ENCODE measurements at places on chromosomes 11 and 22. TPM values are rescaled to one million over a fixed set of nuclear protein-coding genes. Genes with fewer than 3 reads are reported as not detected.

DNA sequence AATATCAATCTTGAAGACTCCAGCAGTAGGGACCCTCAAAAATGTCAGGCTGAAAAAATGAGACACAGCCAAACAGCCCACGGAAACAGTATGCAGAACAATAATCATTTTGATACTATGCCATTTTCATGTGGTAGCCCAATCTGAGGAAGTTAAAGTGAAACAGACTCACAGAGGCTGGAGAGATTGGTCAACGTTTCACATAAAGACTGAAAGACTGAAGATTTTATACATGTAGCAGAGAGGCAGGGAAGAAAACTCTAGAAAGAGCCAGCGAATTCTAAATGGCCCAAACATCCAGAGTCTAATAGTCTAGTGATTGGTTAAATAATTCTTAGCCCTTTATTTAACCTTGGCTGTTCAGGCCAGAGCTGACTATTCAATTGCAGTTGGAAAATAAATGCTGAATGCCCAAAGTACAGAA lies 49.4 kb downstream of the MAML2 start:
- DNase-seq, result no peak

The PVALB gene
- 11.4 TPM for polyA plus RNA-seq

The AIFM3 gene
- polyA plus RNA-seq, result 0.69 TPM

DNA sequence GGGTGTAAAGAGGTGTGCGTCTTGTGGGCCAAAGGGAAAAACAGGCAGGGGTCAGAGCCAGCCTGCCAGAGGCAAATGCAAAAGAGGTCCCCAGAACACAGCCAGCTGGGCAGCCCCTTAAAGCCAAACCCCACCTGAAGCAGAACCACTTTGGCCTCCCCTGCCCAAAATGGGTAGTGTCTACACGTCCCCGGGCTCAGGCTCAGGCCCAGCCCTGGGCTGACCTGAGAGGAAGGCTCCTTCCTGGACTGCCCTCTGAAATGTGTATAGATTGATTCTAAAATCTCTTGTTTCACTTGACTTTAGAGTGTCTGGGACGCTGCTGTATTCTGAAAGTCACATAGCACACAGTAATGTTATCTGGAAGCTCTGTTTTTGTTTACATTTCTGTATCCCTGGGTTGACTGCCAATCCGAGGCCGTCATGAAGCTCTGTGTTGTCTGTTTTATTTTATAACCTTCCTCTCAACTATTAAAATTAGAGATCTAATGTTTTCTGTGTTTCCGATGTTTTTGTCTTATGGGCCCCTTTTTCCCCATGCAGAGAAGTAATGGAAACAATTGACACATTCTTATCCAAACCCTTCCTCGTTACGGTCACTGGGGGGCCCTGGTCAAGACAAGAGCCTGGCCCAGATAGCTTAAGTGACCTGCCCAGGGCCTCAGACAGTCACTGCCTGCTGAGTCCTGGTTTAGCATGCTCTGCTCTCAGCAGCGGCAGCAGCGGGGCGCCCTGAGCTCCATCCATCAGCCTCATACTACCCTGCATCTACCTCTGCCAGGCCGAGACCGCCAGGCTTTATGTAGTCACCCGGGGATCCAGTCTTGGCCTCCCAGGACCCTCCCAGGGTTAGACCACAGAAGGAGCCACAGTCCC lies 10.1 kb downstream of the OVOL1 start:
- DNase-seq, result no peak

The KRTAP5-9 gene
- polyA plus RNA-seq, result 0.28 TPM

The CDC42EP1 gene
- 36.7 TPM for polyA plus RNA-seq

DNA sequence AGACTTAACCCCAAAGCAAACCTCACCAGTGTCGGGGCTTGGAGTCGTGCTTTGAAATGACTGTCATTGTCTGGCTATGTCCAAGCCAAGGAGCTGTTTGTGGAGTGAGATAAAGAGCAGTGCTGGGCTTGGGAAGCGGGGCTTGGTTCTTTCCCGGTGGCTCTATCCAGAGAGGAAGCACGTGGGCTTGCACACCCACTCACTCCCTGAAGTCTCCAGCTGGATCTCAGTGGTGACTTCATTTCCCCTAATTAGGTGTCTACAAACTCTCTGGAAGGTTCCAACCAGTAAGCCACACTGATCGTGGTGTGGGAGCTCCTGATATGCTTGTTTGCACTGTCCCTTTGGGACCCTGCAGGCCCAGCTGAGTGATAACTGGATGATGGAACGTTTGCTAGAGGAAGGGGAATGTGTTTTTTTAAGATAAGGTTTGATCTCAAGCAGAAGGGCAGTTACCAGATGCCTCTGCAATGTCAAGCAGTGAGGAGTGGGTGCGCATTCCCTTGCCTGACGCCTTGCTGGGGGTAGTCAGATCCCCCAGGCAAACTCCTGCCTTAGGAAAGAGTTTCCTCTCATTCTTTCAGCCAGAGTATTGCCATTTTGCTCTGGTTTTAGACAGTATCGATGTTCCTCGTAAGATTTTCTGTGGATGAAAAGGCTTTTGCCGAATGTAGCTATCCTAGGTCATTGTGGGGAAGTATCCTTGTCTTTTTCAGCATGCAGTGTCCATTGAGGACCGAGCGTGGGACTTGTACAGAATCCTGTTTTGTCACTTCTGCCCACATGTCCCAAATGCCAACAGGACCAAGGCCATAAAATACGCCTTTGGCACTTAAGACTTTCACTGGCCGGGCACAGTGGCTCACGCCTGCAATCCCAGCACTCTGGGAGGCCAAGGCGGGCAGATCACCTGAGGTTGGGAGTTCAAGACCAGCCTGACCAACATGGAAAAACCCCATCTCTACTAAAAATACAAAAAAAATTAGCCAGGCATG lies 90.9 kb downstream of the MICAL2 start:
- no peak for DNase-seq

The SOX6 gene
- 19.5 TPM for polyA plus RNA-seq

GRCh38 chr11:790721-791564 lies 1.1 kb upstream of the CEND1 start:
- no peak for DNase-seq

GRCh38 chr11:4647766-4648165 lies 4.0 kb downstream of the OR51E1 start:
- no peak for DNase-seq

The CAPRIN1 gene
- 283 TPM for polyA plus RNA-seq

DNA sequence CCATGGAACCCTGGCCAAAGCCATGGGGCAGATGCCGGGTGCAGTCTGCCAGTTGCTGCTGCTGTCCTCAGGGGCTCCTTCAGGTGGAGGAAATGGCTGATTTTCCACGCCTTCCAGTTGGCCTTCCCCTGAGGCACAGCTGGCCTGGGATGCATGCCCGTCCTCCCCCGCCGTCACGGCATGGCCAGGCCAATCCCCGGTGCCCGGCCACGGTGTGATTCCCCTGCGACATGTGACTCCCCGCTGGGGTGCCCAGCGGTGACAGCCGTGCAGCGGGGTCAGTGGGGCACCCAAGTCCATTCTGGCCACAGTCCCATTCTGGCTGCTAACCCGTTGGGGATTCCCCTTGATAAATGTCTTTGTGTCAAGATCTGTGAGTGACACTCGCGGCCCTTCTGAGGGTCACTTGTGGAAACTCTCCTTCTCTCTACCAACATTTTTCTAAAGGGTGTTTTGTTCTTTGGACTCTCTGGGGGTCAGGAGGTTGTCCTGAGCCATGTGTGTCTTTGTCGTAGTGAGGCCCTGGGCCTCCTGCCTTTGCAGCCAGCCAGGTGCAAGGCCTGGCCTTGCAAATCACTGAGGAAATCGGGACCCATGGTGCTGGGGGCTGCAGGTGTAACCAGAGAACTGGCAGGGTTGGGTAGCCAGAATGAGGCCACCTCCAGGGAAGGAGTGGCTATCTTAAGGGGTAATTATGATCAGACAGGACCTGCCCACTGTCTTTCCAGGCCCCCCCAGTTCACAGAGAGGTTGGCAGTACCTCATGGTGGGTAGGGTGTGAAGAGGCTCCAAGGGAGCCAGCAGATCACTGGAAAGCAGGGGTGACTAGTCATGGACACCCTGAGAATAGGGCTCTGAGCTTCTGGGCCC lies 37.1 kb downstream of the KCNQ1OT1 start:
- DNase-seq, result no peak

- no peak for DNase-seq
Observed at GRCh38 chr22:30158744-30159500, 78.7 kb downstream of the HORMAD2 start.

DNA sequence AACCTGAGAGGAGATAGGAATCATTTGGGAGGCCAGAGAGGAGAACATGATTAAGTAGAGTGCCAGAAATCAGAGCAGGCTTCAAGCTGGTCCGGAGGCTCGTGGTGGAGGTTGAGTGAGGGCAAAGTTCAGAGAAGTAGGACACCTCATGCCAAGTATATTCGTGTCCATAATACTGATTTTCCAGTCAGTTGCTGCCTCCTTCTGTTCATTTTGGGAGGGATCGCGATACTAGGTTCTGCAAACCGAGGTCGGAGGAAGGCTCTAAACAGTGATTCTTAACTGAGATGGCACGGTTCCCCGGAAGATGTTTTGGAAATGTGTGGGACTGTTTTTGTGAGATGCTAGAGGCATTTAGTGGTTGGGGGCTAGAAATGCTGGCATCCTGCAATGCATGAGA lies 13.6 kb upstream of the CD3E start:
- no peak for DNase-seq

The SHISAL1 gene
- polyA plus RNA-seq, result 2.3 TPM

The OR4A16 gene
- polyA plus RNA-seq, result not detected

The B3GAT1 gene
- polyA plus RNA-seq, result 3.3 TPM

DNA sequence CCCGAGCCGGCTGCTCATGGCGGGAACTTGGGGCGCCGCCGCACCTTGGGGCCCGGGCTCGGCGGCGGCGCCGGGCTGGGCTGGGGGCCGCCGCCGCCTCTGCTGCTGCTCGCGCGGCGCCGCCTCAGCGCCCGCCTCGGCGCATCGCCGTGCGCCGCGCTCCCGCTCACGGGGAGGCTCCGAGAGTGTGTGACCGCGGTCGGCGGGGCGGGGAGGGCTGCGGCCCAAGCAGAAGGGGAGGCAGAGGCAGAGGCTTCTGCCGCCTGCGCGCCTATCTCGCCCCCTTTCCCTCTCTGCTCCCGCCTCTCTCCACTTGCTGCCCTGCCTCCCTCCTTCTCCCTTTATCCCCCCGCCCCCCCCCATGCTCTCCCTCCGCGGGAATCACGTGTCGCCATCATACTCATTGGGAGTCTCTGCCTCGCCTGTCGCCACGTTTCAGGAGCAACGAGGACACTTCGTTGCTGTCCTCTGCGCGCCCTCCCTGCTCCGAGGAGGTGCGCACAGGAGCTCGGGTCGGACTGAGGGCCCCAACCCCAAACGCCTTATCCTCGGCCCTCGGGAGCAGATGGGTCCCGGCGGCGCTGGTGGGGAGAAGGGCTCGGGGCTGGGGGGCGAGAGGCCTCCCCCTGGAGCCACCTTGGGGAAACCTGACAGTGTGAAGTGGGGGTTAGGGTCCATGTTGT lies at the start of gene GUCY1A2:
Gene GUCY1A2, minus strand, starts transcription at position 258 of the 683 bp plus-strand sequence. CDS start 421 bp downstream, outside the sequence.
- DNase-seq, result no peak

DNA sequence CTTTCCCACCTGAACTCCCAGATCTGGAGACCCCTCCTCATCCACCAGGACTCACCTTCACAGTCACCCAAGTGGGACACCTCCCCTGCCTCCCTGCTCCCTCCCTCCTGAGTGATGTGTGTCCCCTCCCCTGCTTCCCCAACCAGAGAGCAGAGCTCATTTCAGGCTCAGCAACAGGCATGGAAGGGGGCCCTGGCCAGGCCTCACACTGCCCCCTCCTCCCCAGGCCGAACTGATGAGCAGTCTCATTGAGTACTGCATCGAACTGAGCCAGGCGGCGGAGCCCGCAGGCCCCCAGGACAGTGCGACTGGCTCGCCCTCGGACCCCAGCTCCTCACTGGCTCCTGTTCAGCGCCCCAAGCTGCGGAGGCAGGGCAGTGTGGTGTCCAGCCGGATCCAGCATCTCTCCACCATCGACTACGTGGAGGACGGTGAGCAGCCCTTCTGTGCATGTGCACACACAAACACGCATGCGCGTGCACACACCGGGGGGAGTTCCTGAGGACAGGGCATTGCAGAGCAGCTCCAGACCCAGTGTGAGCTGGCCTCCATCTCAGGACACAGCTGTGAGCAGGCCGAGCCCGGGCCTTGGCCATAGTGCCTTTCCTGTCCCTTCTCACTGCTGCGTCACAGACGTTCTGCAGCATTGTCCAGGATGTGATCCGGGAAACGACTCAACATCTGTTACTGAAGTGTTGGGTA lies 17.8 kb upstream of the NEAT1 start:
- DNase-seq, result no peak

DNA sequence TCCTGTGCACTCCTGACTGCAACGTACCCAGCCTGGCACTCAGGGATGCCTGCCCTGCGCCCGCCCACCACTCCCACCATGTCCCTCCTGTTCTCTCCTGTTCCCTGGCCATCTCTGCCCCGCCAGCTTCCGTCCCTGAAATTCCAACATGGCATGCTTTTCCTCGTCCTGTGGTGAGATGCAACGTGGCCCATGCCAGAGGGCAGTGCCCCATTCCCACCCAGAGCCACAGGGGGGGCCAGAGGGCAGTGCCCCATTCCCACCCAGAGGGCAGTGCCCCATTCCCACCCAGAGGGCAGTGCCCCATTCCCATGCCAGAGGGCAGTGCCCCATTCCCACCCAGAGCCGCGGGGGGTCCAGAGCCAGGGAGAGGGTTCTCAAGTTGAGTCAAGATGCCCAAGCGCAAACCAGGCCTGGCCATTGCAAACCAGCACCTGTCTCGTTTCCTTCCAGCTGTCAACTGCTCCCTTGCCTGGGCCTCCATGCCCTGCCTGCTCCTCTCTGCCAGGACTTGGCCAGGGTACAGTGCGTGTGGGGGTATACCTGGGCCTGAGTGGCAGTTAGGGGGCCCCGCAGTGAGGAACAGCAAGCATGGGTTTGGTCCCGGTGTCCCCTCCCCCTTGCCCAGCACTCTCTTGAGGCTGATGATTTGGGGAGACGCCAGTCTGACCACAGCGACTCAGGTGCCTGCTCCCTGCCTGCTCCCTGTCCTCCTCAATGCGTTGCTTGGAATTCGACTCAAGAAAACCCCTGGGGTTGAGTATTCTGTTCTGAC lies 14.6 kb downstream of the B3GAT1 start:
- DNase-seq, result no peak

The APOL2 gene
- polyA plus RNA-seq, result 28.0 TPM

GRCh38 chr11:44403587-44404273 lies 93.8 kb upstream of the ALX4 start:
- no peak for DNase-seq

GRCh38 chr11:73578592-73579185 lies 19.2 kb downstream of the FAM168A start:
- no peak for DNase-seq

DNA sequence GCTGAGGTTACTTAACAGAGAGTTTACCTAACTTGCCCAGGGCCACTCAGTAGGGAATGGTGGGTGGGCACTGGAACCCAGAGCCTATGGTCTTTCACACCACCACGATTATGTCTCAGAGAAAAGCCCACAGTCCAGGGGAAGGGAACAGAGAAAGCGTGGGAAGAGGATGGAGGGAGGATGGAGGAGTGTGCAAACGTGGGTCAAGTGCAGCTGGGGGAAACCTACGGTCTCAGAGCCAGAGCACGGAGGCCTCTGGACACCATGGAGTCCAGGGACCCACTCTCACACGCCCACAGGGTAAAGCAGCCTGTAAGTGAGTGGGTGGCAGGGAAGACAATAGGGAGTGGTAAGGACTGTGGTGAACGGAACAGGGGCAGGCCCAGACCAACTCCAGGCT lies 47.3 kb upstream of the SLC35C1 start:
- no peak for DNase-seq
